ENCODE measurements at places on chromosomes 4 and X. TPM values are rescaled to one million over a fixed set of nuclear protein-coding genes. Genes with fewer than 3 reads are reported as not detected.

HEPH gene
- total RNA-seq: 0.11 TPM

FAT4 gene
- 1.4 TPM for total RNA-seq

WNK3 gene
- 1.6 TPM for total RNA-seq

BTK gene
- 0.07 TPM for total RNA-seq

LANCL3 gene
- 1.3 TPM for total RNA-seq

PRSS12 gene
- 22.8 TPM for total RNA-seq

VEGFC gene
- 80.3 TPM for total RNA-seq

LNX1 gene
- 0.34 TPM for total RNA-seq

LGI2 gene
- total RNA-seq: not detected

PCDH19 gene
- under 0.01 TPM for total RNA-seq

RAB40AL gene
- total RNA-seq: 0.14 TPM

PRR32 gene
- not detected for total RNA-seq

MTMR8 gene
- total RNA-seq: 1.2 TPM

FREM3 gene
- total RNA-seq: not detected

RGN gene
- 0.07 TPM for total RNA-seq

ATG4A gene
- 11.8 TPM for total RNA-seq

TMPRSS11F gene
- total RNA-seq: 0.10 TPM

DCLK2 gene
- 0.10 TPM for total RNA-seq

KCNE5 gene
- total RNA-seq: 0.46 TPM

RTL3 gene
- not detected for total RNA-seq

CTAG2 gene
- total RNA-seq: not detected

KDR gene
- not detected for total RNA-seq

CXorf51A gene
- not detected for total RNA-seq

RIBC1 gene
- total RNA-seq: 0.35 TPM

AFP gene
- not detected for total RNA-seq

VCX2 gene
- not detected for total RNA-seq

PSAPL1 gene
- total RNA-seq: not detected

FAM241A gene
- total RNA-seq: 2.8 TPM

OTUD6A gene
- not detected for total RNA-seq

UGT2B11 gene
- not detected for total RNA-seq

CLIC2 gene
- not detected for total RNA-seq

F9 gene
- total RNA-seq: not detected

ASB11 gene
- total RNA-seq: not detected

SLC2A9 gene
- total RNA-seq: 33.2 TPM

FRMD7 gene
- total RNA-seq: not detected

ARHGEF38 gene
- not detected for total RNA-seq

UXT gene
- total RNA-seq: 110 TPM

ZXDA gene
- 2.4 TPM for total RNA-seq

AKAP4 gene
- not detected for total RNA-seq

FMR1NB gene
- total RNA-seq: not detected

TLR2 gene
- 4.4 TPM for total RNA-seq

STATH gene
- not detected for total RNA-seq

MGARP gene
- total RNA-seq: 0.37 TPM

FGFR3 gene
- 40.6 TPM for total RNA-seq

FHIP1A gene
- 19.1 TPM for total RNA-seq

MAGEB2 gene
- total RNA-seq: not detected

ADRA2C gene
- 0.10 TPM for total RNA-seq

SORCS2 gene
- 0.04 TPM for total RNA-seq

LONRF3 gene
- not detected for total RNA-seq

EREG gene
- 29.1 TPM for total RNA-seq

HSFX3 gene
- total RNA-seq: not detected

RELL1 gene
- 46.2 TPM for total RNA-seq

FAAH2 gene
- 0.92 TPM for total RNA-seq

BST1 gene
- 4.4 TPM for total RNA-seq

GLRA3 gene
- total RNA-seq: not detected
